ENCODE measurements at places on chromosomes 1 and 21.
A peak's percentile ranks its signal among the peaks of the same experiment; 100 is the strongest.

- no peak for DNase-seq
Observed at GRCh38 chr1:165738794-165739193, 29.9 kb downstream of the TMCO1 start.

DNA sequence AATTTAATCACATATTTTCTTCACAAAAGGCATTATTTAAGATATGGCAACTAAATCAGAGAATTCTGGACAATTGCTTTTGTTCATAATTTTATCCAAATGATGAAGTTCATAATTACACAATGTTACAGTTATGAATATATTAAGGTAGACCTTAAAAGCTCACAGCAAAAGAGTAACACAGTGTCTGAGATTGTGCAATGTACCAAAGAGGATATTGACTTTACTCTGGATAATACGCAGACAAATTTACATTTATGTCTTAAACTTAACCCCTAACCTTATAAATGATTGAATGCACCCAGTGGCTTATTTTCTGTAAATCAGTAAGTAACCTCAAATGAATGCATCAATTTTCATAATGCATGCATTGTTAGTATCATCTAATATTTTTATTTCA lies 216.2 kb upstream of the SAMSN1 start:
- DNase-seq, result no peak

DNA sequence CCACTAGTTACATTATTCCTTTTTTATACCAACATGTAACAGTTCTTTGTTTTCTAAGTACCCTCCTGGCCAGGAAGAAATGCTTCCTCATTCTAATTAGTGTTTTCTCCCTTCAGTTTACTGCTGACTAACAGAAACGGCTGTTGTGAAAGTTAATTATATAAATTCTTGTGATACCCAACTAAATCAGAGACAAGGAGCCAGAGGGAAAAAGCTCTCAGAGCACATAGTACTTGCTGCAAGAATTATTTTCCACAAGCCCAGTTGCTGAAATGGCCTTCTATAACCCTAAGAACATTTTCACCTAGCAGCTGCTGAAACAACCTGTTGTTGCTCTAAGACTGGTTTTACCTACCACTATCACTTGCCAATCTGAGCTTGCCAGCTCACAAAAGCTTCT lies 82.4 kb downstream of the FAF1 start:
- DNase-seq, result no peak

DNA sequence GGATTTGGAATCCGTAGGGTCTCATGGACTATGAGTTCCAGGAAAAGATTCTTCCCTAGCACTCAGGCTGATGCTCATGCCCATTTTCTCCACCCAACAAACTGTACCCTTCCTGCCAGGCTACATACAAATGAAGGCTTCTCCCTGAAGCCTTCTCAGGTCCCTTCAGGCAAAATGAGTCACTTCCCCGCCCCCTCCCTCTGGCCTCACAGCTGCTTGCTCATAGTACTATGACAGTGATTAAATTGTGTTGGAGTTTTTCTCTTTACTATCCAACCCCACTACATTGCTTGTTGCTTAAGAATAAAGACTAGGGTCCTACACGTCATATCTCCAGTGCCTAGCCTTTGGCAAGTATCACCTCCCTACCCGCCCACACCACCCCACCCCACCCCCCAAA lies 207.6 kb upstream of the NFIA start:
- peak; percentile 10 for DNase-seq

- DNase-seq, result no peak
Observed at GRCh38 chr1:13762642-13763041, 62.7 kb downstream of the PRDM2 start.

DNA sequence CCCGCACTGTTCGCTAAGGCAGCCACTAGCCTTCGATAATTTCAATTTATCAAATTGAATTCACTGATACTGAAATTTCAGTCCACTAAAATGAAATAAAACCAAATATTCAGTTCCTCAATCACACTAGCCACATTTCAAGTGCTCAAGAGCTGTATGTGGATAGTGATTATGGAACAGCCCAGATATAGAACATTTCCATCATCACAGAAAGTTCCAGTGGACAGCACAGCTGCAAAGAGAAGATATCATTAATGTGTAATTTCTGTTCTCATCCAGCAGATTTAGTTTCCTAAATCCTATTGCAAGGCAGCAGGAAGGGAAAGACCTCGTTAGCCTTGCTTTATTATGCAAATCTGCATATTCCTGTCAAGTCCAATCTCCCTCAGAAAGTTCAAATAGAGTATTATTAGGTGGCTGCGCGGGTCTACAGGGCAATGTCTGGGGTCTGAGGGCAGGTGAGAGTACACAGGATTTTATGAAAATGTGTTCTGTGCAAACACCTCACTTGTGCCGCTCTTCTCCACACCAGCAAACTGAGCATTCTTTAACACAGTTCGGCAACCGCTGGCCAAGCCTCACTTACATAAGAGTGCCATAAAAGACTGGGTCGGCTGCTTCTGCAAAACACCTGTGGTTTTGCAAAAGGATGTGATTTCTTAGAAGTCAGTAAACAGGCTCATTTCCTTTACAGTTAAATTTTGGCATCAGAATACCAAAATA lies 22.4 kb downstream of the CAPZB start:
- no peak for DNase-seq

GRCh38 chr1:12400027-12400693 lies 170.3 kb downstream of the VPS13D start:
- DNase-seq, result no peak

- DNase-seq, result no peak
Observed at GRCh38 chr1:198295971-198296370, 139.2 kb downstream of the NEK7 start.

DNA sequence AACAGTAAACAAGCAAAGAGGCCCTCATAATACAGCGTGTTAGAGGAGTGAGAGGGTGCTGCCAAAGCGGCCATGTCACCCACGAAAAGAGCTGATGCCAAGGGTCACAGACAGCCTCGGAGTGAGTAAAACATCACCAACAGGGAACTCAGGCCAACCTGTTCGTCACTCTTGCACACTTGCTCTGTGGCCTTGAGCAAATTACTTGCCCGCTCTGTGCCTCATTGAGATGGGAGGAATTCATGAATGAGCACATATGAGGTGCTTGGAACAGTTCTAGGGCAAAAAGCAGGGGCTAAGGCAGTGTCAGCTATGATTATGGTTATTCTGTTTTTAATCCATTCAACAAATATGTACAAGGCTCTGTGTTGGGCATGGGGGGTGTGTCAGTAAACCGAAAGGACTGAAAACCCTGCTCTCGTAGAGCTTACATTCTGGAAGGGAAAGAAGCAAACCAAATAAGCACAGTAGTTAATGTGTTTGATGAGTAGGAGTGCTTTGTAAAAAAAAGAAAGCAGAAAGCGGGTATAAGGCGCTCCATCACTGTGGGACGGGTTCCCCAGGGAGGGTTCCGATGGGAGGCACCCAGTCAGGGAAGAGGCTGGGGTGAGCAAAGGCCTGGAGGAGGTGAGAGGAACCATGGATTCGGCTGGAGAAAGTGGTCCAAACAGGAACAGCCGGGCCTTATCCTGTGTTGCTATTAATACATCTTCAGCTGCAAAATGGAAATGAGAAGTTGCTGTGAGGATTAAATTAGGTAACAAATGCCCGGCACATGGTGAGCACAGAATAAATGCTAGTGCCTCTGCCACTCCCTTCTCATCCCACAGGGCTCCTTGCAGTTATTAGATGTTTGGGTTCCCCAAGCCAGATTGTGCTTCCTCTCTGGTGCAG lies 39.5 kb upstream of the RD3 start:
- DNase-seq, result no peak

DNA sequence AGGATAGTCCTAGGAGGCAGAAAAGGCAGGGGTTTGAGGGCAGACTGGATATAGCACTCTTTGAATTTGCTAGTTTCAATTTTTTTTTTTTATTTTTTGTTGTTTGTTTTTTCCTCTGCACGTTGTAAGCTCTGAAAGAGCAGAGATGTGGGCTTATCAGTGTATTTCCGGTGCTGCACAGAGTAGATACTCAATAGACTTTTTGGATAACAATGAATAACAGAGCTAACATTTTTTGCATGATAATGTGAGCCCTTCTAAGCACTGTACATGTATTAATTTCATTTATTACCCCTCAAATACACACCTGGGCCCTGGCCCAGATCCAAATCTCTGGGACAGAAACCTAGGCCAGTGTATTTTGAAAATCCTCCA lies 17.1 kb upstream of the PARP1 start:
- DNase-seq, result no peak

DNA sequence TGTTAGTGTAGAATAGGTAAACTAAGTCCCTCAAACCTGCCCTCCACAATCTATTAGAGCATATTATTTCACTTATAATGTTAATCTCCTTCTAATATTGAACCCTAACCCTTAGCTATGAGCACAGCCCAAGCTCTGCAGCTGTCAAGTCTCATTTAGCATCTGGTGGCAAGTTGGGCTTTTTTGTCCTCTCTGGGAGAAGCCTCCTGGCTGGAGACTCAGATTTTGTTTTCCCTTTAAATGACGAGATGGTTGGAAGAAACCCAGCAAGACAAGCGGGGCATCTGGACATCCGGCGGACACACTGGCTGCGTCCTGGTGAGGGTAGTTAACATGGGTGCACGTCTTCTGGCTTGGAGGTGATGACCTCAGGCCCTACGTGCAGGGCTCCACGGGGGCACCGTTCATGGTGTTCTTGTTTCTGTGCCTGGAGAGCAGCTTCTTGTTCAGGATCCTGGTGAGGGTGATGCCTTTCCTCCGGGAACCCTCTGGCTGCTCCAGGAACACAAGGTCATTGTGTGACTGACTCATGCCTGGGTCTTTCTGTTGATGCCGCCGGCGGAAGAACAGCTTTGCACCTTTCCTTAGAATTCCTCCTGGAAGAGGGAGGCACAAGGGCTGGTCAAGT lies 9.7 kb upstream of the PRDM15 start:
- DNase-seq, result no peak

DNA sequence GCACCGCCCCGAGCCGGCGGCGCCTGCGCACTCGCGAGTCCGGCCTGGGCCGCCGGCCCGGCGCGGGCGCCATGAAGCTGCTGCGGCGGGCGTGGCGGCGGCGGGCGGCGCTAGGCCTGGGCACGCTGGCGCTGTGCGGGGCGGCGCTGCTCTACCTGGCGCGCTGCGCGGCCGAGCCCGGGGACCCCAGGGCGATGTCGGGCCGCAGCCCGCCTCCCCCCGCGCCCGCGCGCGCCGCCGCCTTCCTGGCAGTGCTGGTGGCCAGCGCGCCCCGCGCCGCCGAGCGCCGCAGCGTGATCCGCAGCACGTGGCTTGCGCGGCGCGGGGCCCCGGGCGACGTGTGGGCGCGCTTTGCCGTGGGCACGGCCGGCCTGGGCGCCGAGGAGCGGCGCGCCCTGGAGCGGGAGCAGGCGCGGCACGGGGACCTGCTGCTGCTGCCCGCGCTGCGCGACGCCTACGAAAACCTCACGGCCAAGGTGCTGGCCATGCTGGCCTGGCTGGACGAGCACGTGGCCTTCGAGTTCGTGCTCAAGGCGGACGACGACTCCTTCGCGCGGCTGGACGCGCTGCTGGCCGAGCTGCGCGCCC lies at the start of gene B3GALT6:
Gene B3GALT6 (plus strand): TSS at position 30 of the 588 bp plus-strand sequence. CDS start 42 bp downstream, at position 72.
- no peak for DNase-seq

GRCh38 chr1:89673251-89673650 lies 40.3 kb downstream of the LRRC8C start:
- DNase-seq, result no peak

DNA sequence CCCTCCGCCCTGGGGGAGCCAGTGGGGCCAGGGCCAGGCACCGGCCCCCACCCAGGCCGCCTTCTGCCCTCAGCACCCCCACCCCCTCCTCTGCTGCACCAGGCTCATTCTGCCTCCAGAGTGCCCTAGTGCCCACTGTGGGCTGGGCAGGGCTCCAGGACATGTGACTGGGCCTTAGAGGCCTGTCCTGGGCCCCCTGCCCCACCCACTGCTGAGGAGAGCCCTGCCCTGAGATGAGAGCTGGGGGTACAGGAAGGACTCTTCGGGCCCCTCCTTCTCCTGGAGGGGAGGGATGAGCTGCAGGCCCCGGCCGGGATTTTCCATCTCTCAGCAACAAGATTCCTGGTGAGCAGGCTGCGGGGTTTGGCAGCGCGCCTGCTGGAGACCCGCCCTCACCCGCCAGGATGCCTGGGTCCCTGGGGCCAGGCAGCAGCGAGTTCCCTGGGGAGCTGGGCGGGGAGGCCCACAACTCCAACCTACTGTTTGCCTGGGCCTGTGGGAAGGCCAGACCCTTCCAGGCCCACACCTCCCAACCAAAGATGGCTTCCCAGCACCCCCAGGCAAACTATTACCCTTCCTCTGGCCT lies 14.0 kb downstream of the AHDC1 start:
- no peak for DNase-seq

DNA sequence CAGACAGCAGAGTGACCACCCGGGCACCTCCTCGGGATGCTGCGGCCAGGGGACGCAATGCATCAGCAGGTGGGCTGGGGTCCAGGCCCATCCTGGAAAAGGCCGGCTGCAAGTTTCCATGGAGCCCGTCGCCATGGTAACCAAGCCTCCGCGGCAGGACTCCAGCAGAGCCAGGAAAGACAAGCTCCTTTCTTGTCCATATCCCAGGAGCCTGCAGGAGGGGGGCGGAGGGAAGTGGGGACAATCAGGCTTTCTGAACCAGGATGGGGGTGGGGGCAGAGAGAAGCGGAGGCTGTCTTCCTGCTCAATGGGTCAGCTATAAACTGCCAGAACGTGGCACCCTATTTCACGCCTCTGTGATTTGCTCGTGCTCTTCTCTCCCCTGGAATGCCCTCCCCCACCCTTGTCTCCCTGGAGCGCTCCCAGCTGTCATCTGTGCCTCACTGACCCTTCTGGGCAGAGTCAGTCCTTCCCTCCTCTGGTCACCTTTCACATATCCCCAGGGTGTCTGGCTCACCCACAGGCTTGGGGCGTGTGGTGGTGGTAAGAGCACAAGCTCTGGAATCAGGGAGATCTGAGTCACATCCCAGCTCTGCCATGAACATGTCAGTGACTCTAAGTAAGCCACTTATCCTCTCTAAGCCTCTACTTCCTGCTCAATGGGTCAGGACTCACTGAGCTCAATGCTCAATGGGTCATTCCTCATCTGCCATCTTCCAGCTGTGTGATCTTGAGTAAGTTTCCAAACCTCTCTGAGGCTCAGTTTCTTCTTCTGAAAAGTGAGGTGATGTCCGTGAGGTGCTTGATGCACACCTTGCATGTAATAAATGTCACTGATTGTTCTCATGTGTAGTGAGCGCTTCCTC lies 58.9 kb upstream of the LAPTM5 start:
- DNase-seq, result no peak

GRCh38 chr1:31576743-31577455 lies 584 bp downstream of the TINAGL1 start:
- DNase-seq, result no peak

DNA sequence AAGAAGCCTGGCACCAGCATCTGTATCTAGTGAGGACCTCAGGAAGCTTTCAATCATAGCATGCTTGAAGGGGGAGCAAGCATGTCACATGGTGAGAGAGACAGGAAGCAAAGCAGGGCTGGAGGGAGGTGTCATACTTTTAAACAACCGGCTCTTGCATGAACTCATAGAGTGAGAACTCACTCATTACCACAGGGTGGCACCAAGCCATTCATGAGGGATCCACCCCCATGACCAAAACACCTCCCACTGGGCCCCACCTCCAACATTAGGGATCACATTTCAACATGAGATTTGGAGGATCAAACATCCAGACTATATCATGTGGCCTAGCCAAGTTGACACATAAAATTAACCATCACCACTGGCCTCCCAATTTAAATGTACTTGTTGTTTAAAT lies 125.1 kb upstream of the KCND3 start:
- no peak for DNase-seq

Data from GOT3 (cell line).